ENCODE measurements at places on chromosomes 7 and 10.

DNA sequence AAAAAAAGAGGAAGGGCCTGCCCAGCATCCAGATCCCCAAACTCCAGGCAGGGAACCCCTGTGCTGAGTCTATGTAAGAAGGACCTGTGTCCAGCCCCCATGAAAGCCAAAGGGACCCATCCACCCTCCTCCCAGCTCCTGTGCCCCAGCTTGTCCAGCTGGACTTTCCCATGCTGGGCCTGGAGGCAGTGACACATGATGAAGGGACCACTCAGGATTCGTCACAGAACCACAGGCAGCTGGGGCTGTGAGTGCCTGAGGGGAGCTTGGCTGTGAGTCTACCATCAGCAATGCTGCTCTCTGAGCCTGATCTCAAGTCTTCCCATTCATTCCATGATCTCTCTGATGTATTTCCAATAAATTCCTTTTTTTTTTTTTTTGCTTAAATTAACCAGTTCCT, 36.2 kb upstream of the MNX1 start:
- H3K4me1 ChIP-seq, result no peaks in the 10 kb centered on the region
- no peaks in the 10 kb centered on the region for H3K36me3 ChIP-seq
- DNase-seq, result no peak

DNA sequence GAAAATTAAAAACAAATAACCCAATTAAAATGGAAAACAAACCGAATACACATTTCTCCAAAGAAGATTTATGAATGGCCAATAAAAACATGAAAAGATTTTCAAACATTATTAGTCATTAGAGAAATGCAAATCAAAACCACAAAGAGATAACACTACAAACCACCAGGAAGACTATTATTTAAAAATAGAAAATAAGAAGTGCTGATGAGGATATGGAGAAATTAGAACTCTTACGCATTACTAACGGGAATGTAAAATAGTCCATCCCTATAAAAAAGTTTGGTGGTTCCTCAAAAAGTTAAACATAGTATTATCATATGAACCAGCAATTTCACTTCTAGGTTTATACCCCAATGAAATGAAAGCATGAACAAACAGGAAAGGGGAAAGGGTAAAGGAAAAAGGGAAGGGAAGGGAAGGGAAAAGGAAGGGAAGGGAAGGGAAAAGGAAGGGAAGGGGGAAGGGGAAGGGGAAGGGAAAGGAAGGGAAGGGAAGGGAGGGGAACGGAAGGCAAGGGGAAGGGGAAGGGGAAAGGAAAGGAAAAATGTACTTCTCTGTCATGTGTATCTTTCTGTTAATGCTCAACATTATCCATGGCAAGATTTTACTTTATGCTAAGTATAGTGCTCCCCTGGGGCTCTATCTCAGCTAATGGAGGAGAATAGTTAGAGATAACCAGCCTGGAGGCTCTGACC, 125.3 kb upstream of the RSU1 start:
- H3K4me3 ChIP-seq, result no peak overlapping the region
- DNase-seq, result no peak
- H3K27me3 ChIP-seq, result no peaks in the 10 kb centered on the region
- no peak overlapping the region for H3K27ac ChIP-seq
- H3K4me1 ChIP-seq, result no peaks in the 10 kb centered on the region

- H3K27me3 ChIP-seq, result no peaks in the 10 kb centered on the region
- no peaks in the 10 kb centered on the region for H3K36me3 ChIP-seq
- H3K4me1 ChIP-seq, result peaks cover 9% of the 10 kb centered on the region
- no peak overlapping the region for H3K27ac ChIP-seq
- H3K4me3 ChIP-seq, result no peak overlapping the region
These were observed 5.0 kb upstream of the NFE2L3 start for GRCh38 chr7:26147030-26147429.

- H3K4me3 ChIP-seq, result no peak overlapping the region
- no peaks in the 10 kb centered on the region for H3K27me3 ChIP-seq
- no peak for DNase-seq
- no peaks in the 10 kb centered on the region for H3K36me3 ChIP-seq
- peaks cover 4% of the 10 kb centered on the region for H3K4me1 ChIP-seq
- no peak overlapping the region for H3K27ac ChIP-seq
These were observed 30.5 kb downstream of the JAKMIP3 start for GRCh38 chr10:132096223-132096622.

- no peak overlapping the region for H3K4me3 ChIP-seq
- H3K27me3 ChIP-seq, result no peaks in the 10 kb centered on the region
- H3K27ac ChIP-seq, result no peak overlapping the region
- H3K4me1 ChIP-seq, result no peaks in the 10 kb centered on the region
These were observed 409.8 kb upstream of the NPVF start for GRCh38 chr7:25638068-25638467.

GRCh38 chr7:69714886-69715576, 116.8 kb downstream of the AUTS2 start:
- H3K4me1 ChIP-seq, result no peaks in the 10 kb centered on the region
- no peaks in the 10 kb centered on the region for H3K27me3 ChIP-seq
- no peaks in the 10 kb centered on the region for H3K36me3 ChIP-seq
- no peak overlapping the region for H3K27ac ChIP-seq
- H3K4me3 ChIP-seq, result no peak overlapping the region
- DNase-seq, result no peak

DNA sequence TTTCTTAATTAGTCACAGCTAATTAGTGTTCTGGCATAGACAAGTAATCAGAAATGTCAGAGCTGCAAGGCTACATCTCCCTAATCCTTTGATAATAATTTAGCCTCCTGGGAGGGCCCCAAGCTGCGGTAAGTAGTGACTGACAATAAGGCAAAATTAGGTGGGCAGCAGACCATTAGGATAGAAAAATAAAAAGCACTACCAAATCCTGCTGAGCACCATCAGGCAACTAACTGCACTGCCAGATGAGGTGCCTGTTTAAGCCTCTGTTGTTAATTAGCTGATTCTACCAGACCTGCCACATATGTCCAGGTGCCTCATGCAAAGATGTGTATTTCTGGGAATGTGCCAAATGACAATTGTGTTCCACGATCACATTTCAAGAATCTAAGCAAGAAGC, 32.5 kb upstream of the FEZF1 start:
- no peaks in the 10 kb centered on the region for H3K36me3 ChIP-seq
- H3K4me1 ChIP-seq, result no peaks in the 10 kb centered on the region
- DNase-seq, result no peak
- no peak overlapping the region for H3K4me3 ChIP-seq
- no peak overlapping the region for H3K27ac ChIP-seq

- no peaks in the 10 kb centered on the region for H3K4me1 ChIP-seq
- no peaks in the 10 kb centered on the region for H3K27me3 ChIP-seq
- no peak overlapping the region for H3K4me3 ChIP-seq
- no peak overlapping the region for H3K27ac ChIP-seq
- no peak for DNase-seq
- H3K36me3 ChIP-seq, result no peaks in the 10 kb centered on the region
These were observed 217.9 kb downstream of the ADARB2 start for GRCh38 chr10:1519391-1519790.

- H3K27ac ChIP-seq, result no peak overlapping the region
- no peaks in the 10 kb centered on the region for H3K27me3 ChIP-seq
- no peak for DNase-seq
These were observed 167.8 kb downstream of the KIF20B start for GRCh38 chr10:89869180-89869579.

DNA sequence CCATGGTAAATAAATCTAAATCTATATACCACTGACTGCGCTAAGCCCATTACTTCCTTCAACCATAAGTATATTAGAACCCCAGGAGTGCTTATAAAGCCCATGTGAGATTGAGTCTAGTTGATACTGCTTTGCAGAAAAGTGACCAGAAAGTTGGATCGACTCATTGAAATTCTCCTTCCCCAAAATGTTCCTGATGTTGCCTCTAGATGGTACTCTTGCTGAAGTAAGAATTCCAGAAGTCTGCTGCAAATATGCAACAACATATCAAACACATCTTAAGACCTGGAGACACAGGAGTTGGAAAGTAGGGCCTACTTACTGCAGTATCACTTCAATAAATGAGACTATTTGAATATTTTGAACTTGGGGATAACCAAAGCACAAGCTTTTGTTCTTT, 550.8 kb downstream of the IPMK start:
- DNase-seq, result no peak
- no peak overlapping the region for H3K27ac ChIP-seq
- H3K36me3 ChIP-seq, result no peaks in the 10 kb centered on the region
- H3K4me3 ChIP-seq, result no peak overlapping the region
- no peaks in the 10 kb centered on the region for H3K27me3 ChIP-seq
